ENCODE measurements at places on chromosomes 12 and 14.

- DNase-seq: no peak
Observed at GRCh38 chr12:46547421-46548354, 175.1 kb upstream of the SLC38A2 start.

DNA sequence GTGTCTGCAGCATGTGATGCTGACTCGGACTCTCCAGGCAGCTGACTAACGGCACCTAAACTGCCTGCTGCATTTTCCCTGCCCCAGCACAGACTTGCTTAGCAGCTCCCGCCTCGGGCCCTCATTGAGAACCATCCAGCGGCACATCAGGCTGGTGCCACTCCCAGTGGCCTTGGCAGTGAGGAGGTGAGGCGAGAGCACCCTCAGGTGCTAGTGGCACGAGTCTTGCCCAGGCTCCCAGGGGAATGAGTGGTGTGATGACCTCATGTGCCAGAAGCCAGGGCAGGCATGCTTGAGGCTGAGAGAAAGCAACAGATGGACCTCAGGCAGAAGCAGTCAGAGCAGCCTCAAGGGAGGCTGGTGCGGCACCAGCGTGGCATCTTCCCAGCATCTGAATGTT is 60.2 kb downstream of the PRKCH start:
- no peak for DNase-seq

DNA sequence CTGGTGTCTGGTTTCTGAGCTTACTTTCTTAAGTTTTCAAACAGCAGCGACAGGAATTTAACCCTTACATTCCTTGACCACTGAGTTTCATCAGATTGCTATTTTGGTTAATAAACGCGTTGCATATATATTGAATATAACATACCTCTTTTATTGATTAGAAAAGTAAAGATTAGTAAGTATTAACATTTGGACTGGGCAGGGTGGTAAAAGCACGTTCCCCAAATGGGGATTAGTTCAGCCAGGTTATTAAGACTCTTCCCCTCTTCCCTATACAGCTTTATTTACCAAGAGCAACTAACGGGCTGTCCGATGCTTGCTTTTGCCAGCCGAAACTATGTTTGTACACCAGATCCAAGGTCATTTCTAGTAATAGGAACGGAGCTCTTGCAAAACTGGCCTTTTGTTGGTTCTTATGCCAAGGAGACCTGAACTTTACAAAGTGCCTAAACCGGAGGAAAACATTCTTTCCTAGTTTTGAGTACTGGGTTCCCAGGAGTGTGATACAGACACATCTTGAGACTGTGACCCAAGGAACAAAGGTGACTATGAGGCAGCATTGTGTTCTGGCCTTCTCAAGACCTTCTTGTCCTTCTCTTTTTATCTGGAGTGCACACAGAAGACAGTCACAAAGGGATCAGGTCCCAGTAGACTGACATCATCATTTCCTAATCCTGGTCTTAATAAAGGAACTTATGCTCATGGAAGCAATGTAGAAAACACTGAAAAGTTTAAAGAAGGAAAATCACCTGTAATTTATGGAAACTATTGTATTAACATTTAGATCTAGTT is 2.6 kb downstream of the GLRX5 start:
- no peak for DNase-seq

GRCh38 chr14:75370416-75371205 is 57.2 kb upstream of the JDP2 start:
- DNase-seq: peak; percentile 80

- DNase-seq: peak; percentile 33
Observed at GRCh38 chr12:124687174-124687902, 119.9 kb upstream of the NCOR2 start.

GRCh38 chr12:132851465-132851864 is 22.8 kb upstream of the GOLGA3 start:
- DNase-seq: no peak

DNA sequence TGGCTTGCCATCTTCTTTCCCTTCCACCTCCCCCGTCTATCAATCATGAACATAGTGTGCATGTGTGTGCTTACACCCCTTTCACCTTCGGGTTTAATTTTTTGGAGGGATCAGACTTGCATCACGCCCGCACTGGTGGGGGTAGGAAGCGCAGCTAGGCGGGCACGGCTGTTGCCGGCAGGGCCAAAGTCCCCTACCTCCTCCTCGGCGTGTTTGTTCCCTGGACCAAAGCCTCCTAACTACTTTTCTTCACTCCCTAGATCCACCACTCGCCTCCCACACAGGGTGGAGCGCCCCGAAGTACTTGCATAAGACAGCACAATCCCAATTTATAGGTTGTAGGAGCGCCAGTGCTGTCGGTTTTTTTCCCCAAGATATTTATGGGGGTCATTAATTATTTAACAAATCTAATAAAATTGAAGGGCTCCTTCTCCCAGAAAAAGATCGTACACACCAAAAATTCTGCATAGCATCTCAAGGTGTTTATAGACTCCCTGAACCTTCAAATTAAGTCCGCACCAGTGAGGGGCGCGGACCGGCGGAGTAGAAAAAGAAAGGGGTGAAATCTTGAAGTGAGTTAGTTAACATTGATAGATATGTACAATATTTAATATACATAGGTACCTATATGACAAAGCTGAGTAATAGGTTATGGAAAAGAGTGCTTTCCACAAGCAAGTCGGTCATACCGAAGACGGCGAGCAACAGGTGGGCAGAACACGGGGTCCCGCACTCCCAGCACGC is 717 bp downstream of the PKP2 start:
- no peak for DNase-seq

GRCh38 chr14:77583657-77584056 is 32.8 kb downstream of the SPTLC2 start:
- no peak for DNase-seq

DNA sequence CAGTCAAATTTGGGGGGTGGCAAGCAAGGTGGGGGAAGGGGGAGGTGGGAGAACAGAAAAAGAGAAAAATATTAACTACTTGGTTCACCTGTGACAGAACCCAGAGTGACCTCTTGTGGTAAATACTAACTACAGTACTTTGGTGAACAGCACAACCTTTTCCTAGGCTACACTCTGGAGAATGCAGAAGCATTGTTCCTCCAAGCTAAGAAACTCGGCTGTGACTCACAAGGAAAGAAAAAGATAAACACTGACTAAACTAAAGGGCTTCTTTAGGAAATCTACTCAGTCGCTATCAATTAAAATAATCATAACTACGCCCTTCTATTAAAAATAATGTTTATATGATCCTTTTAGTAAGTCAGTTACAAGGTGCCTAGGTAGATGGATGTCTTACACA is 5.4 kb downstream of the KCNH5 start:
- no peak for DNase-seq

DNA sequence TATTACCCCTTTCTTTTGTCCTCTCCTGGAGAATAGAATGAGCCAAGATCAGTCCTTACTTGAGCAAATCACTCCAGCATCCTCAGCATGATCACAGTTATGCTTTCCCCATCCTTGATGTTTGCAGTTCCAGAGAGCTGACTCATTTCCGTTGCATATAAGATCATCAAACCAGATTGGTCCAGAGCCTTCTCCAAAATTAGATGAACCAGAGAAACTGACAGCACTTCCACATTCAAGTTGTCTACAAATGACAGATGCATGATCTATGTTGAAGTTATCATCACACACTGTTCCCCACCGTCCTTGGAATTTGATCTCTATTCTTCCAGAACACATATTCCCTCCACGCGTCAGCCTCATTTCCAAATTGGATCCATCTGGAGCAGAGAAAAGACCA is 4.8 kb downstream of the CD163 start:
- DNase-seq: peak; percentile 92

- DNase-seq: no peak
Observed at GRCh38 chr12:113072136-113072535, 15.6 kb downstream of the DTX1 start.

DNA sequence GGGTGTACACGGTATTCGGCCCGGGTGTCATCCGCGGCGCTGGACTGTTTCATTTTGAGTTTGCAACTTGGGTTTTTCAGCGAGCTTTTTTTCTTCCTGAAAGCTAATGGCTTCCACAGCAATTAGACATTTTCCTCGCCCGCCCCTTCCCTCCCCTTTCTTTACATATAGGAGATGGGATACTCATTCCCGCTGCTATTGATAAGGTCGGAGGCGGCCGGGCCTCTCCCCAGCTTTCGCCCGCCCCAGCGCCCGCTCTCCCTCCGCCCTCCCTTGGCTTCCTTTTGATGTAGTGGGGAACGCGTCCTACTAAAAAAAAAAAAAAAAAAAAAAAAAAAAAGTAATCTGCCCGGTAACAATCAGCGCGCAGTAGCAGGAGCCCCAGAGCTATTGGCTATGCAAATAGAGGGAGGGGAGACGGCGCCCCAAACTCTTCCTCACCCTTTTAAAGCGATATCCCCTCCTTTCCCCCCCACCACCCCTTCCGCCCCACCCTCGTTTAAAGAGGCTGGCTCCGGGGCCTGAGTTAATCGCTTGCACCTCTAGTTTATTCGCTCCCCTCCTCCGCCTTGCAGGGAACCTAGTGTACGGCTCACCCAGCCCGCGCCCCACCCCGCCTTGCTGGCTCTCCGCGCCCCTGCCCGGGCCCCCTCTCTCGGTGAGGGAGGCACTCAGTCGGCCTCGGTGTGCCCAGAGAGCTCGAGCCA is 1.7 kb upstream of the CCND2 start:
- peak; percentile 54 for DNase-seq

- DNase-seq: no peak
Observed at GRCh38 chr12:59142183-59142790, 222.0 kb upstream of the LRIG3 start.

DNA sequence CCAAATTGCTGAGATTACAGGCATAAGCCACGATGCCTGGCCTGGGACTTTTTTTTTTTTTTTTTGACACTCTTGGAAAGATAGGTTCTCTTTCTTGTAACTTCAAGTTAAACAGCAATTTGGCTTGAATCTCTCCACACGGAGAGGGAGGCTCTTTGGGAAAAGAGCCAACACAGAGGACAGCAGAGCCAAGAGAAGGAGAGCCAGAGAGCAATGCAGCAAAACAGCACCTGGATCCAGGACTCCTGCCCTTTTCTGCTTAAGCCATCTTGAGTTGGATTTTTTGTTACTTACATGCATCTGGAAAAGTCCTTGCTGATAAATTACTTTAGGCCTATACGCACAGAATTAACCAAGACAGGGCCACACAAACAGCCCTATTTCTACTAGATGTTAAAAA is 176.8 kb downstream of the APAF1 start:
- no peak for DNase-seq

- DNase-seq: no peak
Observed at GRCh38 chr12:78305808-78306207, 475.1 kb downstream of the NAV3 start.

DNA sequence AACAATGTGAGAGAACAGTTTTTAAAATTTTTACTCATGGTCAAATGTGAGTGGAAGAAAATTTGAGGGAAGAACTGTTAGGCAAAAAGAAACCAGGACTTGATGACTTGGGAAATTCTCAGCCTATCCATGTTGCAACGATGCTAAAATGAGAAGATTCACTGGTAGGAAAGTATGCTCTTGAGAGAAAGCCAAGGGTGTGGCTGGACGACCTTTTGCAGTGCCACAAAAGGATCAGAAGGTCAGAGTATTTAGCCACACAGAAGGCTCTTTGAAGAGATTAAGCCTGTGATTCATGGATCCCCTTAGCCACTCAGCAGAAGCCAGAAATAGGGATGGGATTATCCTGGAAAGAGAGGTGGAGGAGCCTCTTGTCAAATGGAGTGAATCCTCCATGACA is 336.8 kb downstream of the LRIG3 start:
- no peak for DNase-seq

GRCh38 chr14:104660597-104660996 is 28.8 kb upstream of the INF2 start:
- peak; percentile 26 for DNase-seq

- no peak for DNase-seq
Observed at GRCh38 chr12:7642287-7642686, 23.4 kb downstream of the APOBEC1 start.

GRCh38 chr12:115183752-115184151 is 499.8 kb upstream of the TBX3 start:
- no peak for DNase-seq

- no peak for DNase-seq
Observed at GRCh38 chr12:27297566-27297965, 35.1 kb upstream of the BMAL2 start.

DNA sequence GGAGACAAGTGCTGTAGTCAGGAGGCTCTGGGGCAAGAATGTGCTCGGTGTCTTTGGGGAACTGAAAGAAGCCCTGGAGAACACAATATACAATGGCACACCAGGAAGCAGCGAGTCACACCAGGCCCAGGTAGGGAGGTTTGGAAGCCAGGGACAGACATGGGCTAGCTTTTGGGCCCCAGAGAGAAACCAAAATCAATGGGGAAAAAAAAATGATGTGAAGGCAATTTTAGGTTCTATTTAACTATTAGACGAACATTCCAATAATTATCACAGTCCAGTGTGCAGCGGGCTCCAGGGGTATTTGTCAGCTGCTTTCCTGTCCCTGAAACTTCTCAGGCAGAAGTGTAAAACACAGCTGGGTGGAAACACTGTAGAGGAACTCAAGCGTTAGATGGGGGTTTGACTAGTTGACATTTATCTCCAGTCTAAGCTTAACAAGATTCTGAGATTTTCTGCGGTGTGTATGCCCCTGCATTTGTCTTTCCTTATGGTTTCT is 21.8 kb upstream of the EGLN3 start:
- DNase-seq: no peak

GRCh38 chr12:100448656-100449055 is 25.0 kb upstream of the NR1H4 start:
- no peak for DNase-seq
